ENCODE measurements at places on chromosomes 11 and 22.
A peak's percentile ranks its signal among the peaks of the same experiment; 100 is the strongest.

- no peak for DNase-seq
Observed at GRCh38 chr11:62433904-62434276, 15.1 kb downstream of the SCGB1A1 start.

GRCh38 chr11:34433899-34434298 lies 4.8 kb upstream of the CAT start:
- DNase-seq: no peak

DNA sequence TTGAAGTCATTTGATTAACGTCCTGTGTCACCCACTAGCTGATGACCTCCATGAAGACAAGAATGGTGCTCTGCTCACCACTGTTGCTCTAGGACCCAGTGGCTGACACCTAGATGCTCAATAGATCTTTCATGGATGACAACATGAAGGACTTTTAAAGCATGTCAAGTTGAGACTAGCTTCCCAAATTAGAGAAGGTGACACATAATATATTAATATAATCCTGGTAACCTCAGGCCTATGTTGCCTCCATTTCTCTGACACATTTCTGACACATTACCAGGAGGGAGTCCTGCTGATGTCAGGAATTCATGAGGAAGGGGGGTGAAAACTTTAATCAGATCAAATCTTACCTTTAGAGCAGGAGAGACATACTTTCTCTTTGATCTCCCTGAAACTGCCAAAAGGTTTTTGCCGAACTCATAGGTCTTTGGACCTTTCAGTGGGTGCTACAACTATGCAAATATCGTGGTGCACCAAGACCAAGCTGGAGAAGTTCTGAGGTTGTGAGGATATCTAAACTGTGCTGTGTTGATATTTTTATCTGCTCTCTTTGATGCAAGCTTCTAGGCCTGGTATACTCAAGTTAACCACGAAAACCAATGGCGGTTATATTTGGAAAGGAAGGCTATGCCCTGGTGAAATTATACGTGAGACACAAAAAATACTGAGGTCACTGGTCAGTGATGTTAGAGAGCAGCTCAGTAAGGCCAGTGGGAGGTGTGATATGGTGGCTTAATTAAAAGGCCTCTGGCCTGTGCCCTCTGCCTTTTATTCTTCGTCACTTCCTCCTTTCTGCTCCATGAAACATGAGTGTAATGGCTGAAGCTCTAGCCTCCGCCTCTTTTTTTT lies 13.2 kb upstream of the AMPD3 start:
- DNase-seq: no peak

DNA sequence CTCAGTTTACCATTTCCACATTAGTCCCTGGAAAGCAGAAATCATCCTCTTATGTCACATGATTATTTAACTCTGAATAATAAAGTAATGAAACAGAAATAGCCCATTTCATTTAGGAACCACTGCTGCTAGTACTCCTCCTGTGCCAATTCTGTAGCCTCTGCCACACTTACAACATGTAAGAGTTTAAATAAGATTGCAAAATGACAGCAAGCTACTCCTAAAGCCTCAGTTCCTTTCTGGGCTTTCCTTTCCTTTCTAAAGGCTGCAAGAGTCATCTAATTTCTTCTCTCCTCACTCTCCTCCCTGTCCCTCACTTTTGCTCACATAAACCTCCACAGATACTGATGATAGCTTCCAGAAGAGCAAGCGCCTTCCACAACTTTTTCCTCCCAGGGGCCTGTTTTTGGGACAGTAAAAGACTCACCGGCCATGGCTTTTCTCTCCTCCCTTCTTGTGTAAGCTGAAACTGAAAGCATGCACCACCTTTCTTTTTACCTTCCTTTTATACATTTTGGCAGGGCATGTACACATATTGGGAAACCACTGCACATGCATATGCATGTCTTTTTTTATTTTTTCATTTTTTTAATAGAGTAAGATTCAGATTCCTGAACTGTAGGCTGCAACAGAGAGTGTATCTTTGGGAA lies 38.5 kb downstream of the CARD18 start:
- no peak for DNase-seq

DNA sequence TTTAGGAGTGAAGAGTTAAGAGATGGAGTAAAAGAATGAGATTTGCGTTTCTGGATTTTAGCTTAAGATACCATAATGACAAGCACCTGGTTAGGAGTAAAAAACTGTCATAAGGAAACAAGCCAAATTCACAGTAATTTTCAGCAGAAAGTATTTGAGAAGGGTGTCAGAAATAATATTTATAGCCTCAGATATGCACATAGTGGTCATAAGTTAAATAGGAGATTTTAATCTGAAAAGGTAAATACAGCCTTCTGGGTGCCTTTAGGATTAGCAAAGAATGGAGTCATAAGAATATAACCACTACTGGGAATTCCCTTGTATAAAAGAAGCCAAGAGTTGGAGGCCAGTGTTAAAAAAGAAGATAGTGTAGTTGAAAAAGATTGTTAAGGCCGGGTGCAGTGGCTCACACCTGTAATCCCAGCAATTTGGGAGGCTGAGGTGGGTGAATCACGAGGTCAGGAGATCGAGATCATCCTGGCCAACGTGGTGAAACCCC lies 160.1 kb downstream of the SWAP70 start:
- no peak for DNase-seq

DNA sequence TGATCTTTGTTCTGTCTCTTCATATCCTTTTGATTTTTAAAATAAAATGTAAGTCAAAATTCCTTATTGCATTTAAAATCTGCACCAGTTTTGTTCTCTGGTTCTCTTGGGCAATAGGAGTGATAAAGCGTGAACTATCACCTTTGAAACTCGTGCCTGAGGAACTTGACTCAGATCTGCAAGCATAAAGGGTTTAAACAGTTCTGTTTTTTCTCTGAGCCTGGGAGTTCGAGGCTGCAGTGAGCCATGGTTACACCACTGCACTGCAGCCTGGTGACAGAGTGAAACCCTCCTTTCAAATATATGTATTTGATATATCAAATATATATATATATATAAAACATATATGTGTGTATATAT lies 38.9 kb upstream of the CLMP start:
- no peak for DNase-seq

DNA sequence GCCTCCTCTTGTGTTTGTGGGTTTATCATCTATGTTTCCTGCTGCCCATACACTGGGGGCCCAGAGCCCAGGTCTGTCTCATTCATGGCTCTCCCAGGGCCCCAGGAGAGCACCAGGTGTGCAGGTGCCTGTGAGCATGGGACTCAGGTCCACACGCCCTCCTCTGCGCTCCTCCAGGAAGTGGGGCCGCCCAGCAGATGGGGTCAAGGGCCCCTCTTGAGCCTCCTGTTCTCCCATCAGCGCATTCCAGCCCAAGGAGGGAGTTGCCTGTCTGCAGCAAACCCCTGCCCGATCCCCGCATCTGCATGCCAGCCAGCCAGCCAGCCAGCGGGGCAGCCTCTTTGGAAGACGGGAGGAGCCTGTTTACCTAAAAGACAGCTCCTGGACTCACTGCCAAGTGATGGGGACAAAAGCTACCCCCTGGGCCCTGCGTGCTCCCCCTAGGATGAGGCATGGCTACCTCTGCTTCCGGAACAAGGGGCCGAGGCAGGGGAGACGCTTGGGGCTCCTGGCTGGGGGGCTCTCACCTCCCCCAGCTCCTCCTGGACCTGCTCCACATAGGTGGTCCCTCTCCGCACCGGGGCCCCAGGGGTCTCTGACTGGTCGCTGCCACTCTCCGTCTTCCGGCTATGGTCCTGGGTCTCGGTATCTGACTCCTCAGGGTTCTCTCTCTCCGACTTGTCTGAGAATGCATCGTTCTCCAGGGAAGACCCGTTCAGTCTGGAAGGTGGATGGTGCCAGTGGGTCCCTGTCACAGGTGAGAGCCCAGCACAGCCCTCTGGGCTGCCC lies 49.7 kb upstream of the CARS1 start:
- DNase-seq: no peak

DNA sequence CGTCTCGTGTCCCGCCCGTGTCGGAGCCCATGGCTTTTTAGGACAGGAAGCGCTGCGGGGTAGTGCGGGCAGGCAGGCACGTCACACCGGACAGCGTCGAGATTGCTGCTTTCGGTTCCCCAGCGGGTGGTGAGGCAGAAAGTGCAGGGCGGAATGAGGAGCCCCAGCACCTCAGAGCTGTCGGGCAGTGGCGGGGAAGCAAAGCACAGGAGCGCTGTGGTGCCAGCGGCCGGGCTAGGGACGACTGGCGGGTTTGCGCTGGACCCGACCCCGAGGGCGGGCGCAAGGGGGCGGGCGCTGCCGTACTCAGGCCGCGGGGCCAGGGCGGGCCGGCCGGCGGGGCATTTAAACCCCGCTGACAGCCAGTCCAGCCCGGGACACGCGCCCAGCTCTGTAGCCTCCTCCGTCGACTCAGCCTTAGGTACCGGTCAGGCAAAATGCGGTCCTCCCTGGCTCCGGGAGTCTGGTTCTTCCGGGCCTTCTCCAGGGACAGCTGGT lies at the start of gene SLC37A2:
Gene SLC37A2, plus strand, starts transcription at position 375 of the 498 bp plus-strand sequence. Its CDS starts 63 bp downstream, at position 438.
- peak; percentile 56 for DNase-seq

- peak; percentile 24 for DNase-seq
Observed at GRCh38 chr11:23021287-23021863, 161.1 kb upstream of the CCDC179 start.

GRCh38 chr11:119175493-119176077 lies 7.1 kb downstream of the NLRX1 start:
- DNase-seq: no peak

DNA sequence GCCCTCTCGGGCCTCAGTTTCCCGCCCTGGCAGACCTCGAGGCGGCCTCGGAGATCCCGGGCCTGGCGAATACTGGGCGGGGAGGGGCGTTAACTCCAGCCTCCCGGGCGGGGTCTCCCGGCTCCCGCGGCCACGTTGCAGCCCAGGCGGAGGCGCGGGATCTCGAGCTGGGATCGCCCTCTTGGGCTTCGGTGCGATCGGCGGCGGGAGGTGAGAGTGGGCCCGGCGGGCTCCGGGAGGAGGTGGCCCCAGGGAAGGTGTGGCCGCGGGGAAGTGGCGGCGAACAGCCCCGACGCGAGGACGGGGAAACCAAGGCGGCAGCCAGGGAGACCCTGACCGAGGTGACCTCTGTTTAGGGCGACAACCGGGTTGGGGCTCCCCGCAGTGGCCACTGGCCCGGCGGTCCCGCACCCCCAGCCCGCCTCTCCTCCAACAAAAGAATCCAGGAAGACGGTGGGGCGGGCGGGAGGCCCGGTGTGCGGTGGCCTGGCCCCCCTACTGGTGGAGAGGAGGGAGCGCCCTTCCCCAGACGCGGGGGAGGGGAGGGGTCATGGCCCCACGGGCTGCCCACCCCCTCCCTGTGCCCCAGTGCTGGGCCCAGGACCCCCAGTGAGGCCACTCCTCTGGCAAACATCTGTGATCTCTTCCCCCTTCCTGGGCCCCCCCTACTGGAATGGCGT lies at the start of gene PHETA2:
Gene PHETA2, plus strand, starts transcription at position 117 of the 680 bp plus-strand sequence. CDS start 3,046 bp downstream, outside the sequence.
- no peak for DNase-seq

- DNase-seq: no peak
Observed at GRCh38 chr22:27633296-27633871, 168.2 kb downstream of the MN1 start.

DNA sequence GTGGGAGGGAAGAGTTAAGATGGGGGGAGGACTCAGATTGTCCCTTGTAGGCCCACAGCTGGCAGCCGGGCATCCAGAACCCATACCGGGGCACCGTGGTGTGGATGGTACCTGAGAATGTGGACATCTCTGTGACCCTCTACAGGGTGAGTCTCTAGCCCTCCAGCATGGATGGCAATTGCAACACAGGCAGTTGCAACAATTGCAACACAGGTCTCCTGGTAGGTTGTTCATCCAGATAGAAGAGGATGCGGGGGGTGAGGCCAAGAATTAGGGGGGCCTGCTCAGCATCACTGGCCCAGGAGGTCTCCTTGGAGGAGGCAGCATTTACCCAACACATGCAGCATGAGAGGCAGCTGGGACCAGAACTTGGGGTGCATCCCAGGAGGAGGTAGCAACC lies 3.4 kb downstream of the EHBP1L1 start:
- no peak for DNase-seq

DNA sequence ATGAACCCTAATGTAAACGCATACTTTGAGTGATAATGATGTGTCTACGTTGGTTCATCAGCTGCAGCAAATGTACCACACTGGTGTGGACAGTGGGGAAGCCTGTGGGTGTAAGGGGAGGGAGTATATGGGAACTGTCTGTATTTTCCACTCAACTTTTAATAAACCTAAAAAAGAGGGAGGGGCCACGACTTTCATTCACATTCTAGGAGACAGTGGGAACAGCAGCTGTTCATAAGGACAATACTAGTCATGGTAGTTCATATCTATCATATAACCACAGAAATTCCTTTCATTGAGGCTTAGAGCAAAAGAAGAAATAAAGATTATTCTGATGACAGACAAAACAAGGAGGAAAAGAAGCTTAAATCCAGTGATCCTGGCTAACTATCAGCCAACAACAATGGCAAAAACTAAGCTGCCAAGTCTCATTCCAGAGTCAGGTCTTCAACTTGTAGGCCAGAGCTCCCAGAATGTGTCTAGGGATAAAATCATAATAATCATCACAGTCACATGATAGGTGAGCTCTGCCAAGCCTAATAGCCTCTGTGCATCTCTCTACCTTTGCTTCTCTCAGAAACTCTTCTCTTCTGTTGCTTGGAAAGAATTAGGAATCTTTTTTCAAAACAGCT lies 59.4 kb upstream of the CHRM4 start:
- no peak for DNase-seq

- no peak for DNase-seq
Observed at GRCh38 chr11:132743601-132744000, 788.7 kb downstream of the OPCML start.
